Naive B cell (primary cell): ENCODE measurements at places on chromosomes 12 and 14.
A peak's percentile ranks its signal among the peaks of the same experiment; 100 is the strongest.

DNA sequence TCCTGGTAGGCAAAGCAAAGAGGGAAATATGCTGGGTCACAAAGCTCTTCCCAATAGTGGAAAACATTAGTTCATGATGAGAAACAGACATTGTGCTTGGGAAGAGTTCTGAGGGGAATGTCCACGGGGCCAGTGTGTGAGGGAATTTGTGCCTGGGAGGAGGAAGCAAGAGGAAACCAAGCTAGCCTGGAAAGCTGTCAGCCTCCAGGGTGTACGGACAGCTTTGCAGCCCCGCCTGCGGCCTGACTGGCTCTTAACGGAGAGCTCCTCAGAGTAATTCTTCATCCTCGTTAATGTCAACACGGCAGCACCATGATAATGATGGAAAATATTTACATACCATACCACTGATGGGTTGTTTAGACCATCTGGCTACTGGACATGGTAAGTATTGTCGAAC lies 32.4 kb downstream of the PITPNM2 start:
- H3K27me3 ChIP-seq = no peaks in the 10 kb centered on the region
- no peak overlapping the region for H3K4me3 ChIP-seq
- peaks cover 48% of the 10 kb centered on the region for H3K4me1 ChIP-seq

GRCh38 chr12:53453953-53454640 lies 2.2 kb downstream of the PCBP2 start:
- H3K27me3 ChIP-seq = no peaks in the 10 kb centered on the region
- peak overlapping the region; percentile 99 for H3K4me3 ChIP-seq
- H3K27ac ChIP-seq = no peak overlapping the region
- DNase-seq = no peak
- peaks cover 16% of the 10 kb centered on the region for H3K36me3 ChIP-seq
- H3K4me1 ChIP-seq = peaks cover 30% of the 10 kb centered on the region

DNA sequence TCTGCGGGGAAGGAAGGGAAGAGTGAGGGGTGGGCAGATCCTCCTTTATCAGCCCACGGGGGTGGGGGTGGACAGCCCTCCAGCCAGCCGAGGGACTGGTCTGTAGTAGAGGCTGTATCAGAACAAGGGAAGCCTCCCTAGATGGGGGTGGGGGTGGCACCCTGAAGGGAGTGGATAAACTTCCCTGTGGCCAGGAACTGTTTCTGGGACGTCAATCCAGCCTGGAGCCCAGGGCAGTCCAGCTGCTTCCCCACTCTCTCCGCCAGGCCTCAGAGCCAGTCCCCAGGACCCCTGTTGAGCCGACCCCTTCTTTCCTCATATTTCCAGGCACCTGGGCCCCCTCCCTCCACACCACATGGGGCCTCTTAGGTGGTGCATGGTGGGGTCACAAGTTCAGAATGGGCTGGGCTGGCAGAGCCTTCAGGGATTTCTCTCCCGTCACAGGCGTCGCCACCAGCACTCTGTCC lies 6.7 kb downstream of the PLD4 start:
- DNase-seq = no peak
- no peaks in the 10 kb centered on the region for H3K36me3 ChIP-seq
- no peaks in the 10 kb centered on the region for H3K27me3 ChIP-seq
- H3K4me3 ChIP-seq = no peak overlapping the region

GRCh38 chr12:1213205-1213604 lies 222.2 kb downstream of the ERC1 start:
- no peak overlapping the region for H3K4me3 ChIP-seq
- no peaks in the 10 kb centered on the region for H3K27me3 ChIP-seq
- DNase-seq = no peak
- H3K36me3 ChIP-seq = no peaks in the 10 kb centered on the region

- H3K4me3 ChIP-seq = no peak overlapping the region
- H3K27me3 ChIP-seq = peaks cover 9% of the 10 kb centered on the region
- H3K4me1 ChIP-seq = no peaks in the 10 kb centered on the region
- DNase-seq = no peak
- no peak overlapping the region for H3K27ac ChIP-seq
Measured at GRCh38 chr14:34137001-34137745, 186.3 kb upstream of the EGLN3 start.

GRCh38 chr12:30450872-30451271 lies 244.8 kb downstream of the IPO8 start:
- H3K4me3 ChIP-seq = no peak overlapping the region
- H3K27ac ChIP-seq = no peak overlapping the region
- H3K27me3 ChIP-seq = no peaks in the 10 kb centered on the region
- DNase-seq = no peak

- no peak overlapping the region for H3K4me3 ChIP-seq
- peak; percentile 33 for DNase-seq
- H3K27ac ChIP-seq = peak overlapping the region; percentile 6
- peaks cover 39% of the 10 kb centered on the region for H3K4me1 ChIP-seq
- no peaks in the 10 kb centered on the region for H3K27me3 ChIP-seq
Measured at GRCh38 chr12:24599736-24600135, 349.2 kb downstream of the BCAT1 start.

DNA sequence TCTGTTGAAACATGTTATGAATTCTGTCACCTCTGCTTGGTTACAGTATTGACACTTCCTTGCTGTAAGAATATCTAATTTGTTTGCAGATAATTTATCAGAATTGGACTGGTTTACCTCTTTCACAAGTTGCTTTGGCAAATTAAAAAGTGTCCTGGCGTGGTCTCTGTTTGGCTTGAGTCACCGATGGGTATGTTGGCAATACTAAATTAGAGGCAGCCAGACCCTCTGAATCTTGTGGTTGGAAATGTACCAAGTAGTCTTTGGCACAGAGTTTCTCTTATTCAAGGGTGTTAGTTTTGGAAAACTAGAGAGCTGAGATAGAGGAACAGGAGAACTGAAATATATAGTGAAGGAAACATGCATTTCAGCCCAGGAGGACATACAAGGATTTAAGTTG lies 521.1 kb upstream of the MGAT4C start:
- H3K27me3 ChIP-seq = no peaks in the 10 kb centered on the region
- H3K4me3 ChIP-seq = no peak overlapping the region
- H3K36me3 ChIP-seq = no peaks in the 10 kb centered on the region
- DNase-seq = no peak
- no peaks in the 10 kb centered on the region for H3K4me1 ChIP-seq

DNA sequence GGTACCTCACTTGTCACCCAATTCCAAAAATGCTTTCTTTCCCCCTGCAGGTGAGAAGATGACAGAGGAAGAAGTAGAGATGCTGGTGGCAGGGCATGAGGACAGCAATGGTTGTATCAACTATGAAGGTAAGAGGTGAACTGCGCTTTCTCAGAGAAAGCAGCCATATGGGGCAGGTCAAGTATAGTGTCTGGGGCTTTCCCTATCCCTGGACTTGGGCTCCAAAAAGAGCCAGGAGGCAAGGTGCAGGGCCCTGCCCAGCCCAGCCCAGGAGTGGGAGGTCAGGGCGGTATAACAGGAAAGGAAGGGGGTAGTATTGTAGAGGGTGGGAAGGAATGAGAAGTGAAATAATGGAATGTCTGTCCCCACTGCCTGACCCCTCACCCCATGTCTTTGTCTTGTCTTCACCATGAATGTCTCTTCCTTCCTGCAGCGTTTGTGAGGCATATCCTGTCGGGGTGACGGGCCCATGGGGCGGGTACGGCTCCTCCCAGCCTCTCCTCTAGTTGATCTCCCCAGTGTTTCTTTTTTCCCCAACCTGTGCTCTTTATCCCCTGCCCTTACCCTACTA lies 2.1 kb downstream of the MYL6 start:
- peaks cover 52% of the 10 kb centered on the region for H3K4me1 ChIP-seq
- no peak for DNase-seq
- H3K4me3 ChIP-seq = peak overlapping the region; percentile 63
- H3K27ac ChIP-seq = peak overlapping the region; percentile 99

DNA sequence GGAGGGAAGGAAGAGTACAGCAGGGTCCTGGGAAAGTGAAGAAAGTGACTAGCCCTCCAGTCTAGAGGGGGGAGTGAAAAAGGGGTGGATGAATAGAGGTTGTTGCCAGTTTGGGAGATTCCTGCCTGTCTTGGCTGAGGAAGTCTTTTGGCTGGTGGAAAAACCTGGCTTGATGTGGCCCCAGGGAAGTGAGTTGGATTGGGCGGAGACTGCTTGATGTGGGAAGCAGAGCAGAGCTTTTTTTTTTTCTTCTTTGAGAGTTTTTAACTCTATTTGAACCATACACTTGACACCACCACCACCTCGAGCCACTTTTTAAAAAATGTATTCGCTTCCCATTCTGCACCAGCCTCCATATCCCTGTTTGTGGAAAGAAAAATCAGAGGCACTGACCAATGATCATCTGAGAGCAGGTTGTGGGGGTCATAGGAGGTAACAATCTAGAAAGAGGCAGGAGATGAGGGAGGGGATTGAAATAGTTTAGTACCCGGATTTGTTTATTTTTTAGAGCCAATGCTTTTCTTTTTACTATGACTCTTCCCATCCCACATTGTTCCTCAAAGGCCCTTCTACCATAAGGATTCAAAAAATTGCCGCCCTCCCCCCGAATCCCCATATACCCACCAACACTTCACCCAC lies 690 bp upstream of the DTX3 start:
- H3K4me1 ChIP-seq = peaks cover 8% of the 10 kb centered on the region
- peak overlapping the region; percentile 67 for H3K4me3 ChIP-seq
- DNase-seq = no peak
- H3K27ac ChIP-seq = no peak overlapping the region

DNA sequence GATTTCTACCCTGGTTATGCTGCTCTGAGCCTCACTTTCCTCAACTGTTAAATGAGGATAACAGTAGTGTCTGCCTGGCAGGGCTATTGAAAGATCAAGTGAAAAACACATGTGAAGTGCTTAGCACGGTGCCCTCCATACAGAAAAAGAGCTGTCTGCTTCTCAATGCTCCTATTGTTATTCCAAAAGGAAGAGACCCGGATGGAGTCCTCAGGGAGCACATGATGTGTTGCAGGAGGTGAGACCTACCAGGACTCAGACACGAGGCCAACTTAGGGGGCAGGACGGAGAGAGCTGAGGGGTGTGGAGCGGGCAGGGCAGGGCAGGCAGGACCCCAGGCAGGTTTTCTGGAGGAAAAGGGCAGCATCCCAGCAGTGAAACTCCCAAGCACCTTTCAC lies 8.9 kb downstream of the FAIM2 start:
- no peak for DNase-seq
- H3K4me1 ChIP-seq = peaks cover 4% of the 10 kb centered on the region
- H3K27ac ChIP-seq = peak overlapping the region; percentile 42
- H3K4me3 ChIP-seq = no peak overlapping the region
- peaks cover 9% of the 10 kb centered on the region for H3K27me3 ChIP-seq
- H3K36me3 ChIP-seq = no peaks in the 10 kb centered on the region
